Effector memory CD4-positive, alpha-beta T cell (primary cell): ENCODE measurements at places on chromosomes 6 and 20.

- H3K27ac ChIP-seq, result no peak overlapping the region
- H3K27me3 ChIP-seq, result no peaks in the 10 kb centered on the region
- H3K36me3 ChIP-seq, result peaks cover 8% of the 10 kb centered on the region
- peaks cover 10% of the 10 kb centered on the region for H3K4me1 ChIP-seq
Measured at GRCh38 chr6:43666196-43666920, 21.2 kb downstream of the MRPS18A start.

DNA sequence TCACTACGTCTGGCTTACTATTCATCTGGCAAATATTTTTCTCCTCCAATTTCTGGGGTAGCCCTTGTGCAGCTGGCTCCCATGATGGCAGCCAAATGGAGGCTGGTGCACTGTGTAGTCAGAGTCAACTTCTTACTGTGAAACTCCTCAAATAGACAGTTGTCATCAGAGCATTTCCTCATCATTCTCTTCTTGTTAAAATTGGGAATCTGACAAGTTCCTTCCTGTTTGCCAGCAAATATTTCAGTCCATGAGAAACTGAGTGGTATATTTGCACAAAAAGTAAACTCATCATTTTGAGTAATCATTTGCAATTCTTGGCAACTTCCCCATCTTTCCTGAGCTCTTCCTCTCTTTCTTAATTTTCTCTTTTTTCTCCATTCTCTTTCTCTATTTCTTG is 394.9 kb upstream of the RGS17 start:
- no peak for DNase-seq
- H3K27me3 ChIP-seq, result no peaks in the 10 kb centered on the region
- no peaks in the 10 kb centered on the region for H3K4me1 ChIP-seq
- H3K36me3 ChIP-seq, result no peaks in the 10 kb centered on the region

- DNase-seq, result no peak
- no peak overlapping the region for H3K4me3 ChIP-seq
- no peak overlapping the region for H3K27ac ChIP-seq
- no peaks in the 10 kb centered on the region for H3K27me3 ChIP-seq
Measured at GRCh38 chr6:45226081-45226480, 102.0 kb upstream of the RUNX2 start.

- no peak overlapping the region for H3K27ac ChIP-seq
- DNase-seq, result no peak
- no peaks in the 10 kb centered on the region for H3K27me3 ChIP-seq
- H3K36me3 ChIP-seq, result no peaks in the 10 kb centered on the region
- H3K4me3 ChIP-seq, result no peak overlapping the region
- no peaks in the 10 kb centered on the region for H3K4me1 ChIP-seq
Measured at GRCh38 chr6:125110056-125110455, 43.5 kb upstream of the TPD52L1 start.

DNA sequence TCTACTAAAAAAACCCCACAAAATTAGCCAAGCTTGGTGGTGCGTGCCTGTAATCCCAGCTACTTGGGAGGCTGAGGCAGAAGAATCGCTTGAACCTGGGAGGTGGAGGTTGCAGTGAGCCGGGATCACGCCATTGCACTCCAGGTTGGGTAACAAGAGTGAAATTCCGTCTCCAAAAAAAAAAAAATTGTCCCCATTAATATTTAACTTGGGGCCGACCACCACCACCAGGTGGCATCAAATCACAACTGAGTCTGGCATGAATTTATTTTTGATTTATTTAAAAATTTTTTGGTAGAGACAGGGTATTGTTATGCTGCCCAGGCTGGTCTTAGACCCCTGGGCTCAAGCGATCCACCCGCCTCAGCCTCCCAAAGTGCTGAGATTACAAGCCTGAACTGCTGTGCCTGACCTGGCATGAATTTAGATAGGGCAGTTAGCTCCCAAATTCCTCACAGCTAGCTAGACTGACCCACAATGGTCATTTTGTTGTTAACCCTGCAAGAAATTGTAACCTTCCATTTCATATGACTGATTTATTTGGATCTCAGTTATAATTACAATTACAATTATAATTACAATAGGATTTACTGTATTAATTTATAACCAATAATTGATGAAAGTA is 17.1 kb upstream of the BEND3 start:
- H3K27me3 ChIP-seq, result no peaks in the 10 kb centered on the region
- H3K27ac ChIP-seq, result no peak overlapping the region
- H3K4me1 ChIP-seq, result no peaks in the 10 kb centered on the region
- no peak for DNase-seq
- no peaks in the 10 kb centered on the region for H3K36me3 ChIP-seq
- H3K4me3 ChIP-seq, result no peak overlapping the region
